ENCODE measurements at places on chromosomes 13 and 19. TPM values are rescaled to one million over a fixed set of nuclear protein-coding genes. Genes with fewer than 3 reads are reported as not detected.

- no peak for DNase-seq
- H3K27ac ChIP-seq = peak overlapping the region; percentile 7
- H3K36me3 ChIP-seq = peaks cover 5% of the 10 kb centered on the region
Measured at GRCh38 chr13:46341112-46341711, 45.8 kb downstream of the RUBCNL start.

- H3K27ac ChIP-seq = peak overlapping the region; percentile 65
- peaks cover 19% of the 10 kb centered on the region for H3K27me3 ChIP-seq
- peak overlapping the region; percentile 82 for H3K4me3 ChIP-seq
- H3K4me1 ChIP-seq = peaks cover 19% of the 10 kb centered on the region
- H3K36me3 ChIP-seq = peaks cover 7% of the 10 kb centered on the region
Measured at GRCh38 chr19:49690079-49690655, 749 bp upstream of the CPT1C start.

GRCh38 chr13:41085961-41086585 lies 24.8 kb downstream of the WBP4 start:
- peaks cover 27% of the 10 kb centered on the region for H3K36me3 ChIP-seq
- H3K4me3 ChIP-seq = no peak overlapping the region
- no peaks in the 10 kb centered on the region for H3K27me3 ChIP-seq
- no peak overlapping the region for H3K27ac ChIP-seq

DNA sequence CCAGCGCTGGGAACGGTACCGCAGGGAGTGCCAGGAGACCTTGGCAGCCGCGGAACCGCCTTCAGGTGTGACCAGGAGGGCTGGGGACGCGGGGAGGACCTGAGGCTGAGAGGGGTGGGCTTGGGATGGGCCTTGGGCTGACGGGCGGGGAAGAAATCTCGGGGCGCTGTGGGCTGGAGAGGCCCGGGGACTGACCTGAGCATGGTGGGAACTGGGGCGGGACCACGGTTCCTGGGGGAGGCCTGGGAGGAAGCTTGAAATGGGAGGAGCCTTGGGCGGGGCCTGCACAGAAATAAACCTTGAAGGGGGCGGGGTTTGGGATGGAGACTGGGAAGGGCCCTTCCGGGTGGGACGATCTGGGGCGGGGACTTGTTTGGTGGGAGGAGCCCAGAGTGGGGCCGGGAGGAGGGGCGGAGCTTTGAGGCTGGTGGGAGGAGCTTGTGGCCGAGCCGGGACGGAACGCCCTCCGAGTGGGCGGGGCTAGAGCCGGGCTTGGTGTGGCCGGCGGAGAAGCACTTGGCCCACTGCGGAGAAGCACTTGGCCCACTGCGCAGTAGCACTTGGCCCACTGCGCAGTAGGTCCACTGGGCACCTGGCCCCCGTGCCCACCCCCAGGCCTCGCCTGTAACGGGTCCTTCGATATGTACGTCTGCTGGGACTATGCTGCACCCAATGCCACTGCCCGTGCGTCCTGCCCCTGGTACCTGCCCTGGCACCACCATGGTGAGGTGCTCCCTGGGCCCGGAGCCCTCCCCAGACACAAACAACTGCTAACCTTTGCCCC lies 2.8 kb downstream of the GIPR start:
- no peaks in the 10 kb centered on the region for H3K36me3 ChIP-seq
- peak; percentile 89 for DNase-seq
- peaks cover 17% of the 10 kb centered on the region for H3K27me3 ChIP-seq
- H3K4me1 ChIP-seq = peaks cover 26% of the 10 kb centered on the region
- H3K27ac ChIP-seq = no peak overlapping the region

GRCh38 chr13:45276913-45277312 lies 64.1 kb downstream of the TPT1 start:
- DNase-seq = no peak
- no peaks in the 10 kb centered on the region for H3K27me3 ChIP-seq
- peaks cover 1% of the 10 kb centered on the region for H3K4me1 ChIP-seq
- peaks cover 20% of the 10 kb centered on the region for H3K36me3 ChIP-seq
- no peak overlapping the region for H3K4me3 ChIP-seq

- H3K27ac ChIP-seq = no peak overlapping the region
- H3K36me3 ChIP-seq = peaks cover 2% of the 10 kb centered on the region
- H3K4me1 ChIP-seq = no peaks in the 10 kb centered on the region
Measured at GRCh38 chr13:49654011-49654410, 25.7 kb downstream of the ARL11 start.

Gene AMER2
- not detected for total RNA-seq

Gene ACP7
- total RNA-seq = not detected

Gene LGALS7B
- total RNA-seq = not detected

Gene EIF3K
- total RNA-seq = 307 TPM

DNA sequence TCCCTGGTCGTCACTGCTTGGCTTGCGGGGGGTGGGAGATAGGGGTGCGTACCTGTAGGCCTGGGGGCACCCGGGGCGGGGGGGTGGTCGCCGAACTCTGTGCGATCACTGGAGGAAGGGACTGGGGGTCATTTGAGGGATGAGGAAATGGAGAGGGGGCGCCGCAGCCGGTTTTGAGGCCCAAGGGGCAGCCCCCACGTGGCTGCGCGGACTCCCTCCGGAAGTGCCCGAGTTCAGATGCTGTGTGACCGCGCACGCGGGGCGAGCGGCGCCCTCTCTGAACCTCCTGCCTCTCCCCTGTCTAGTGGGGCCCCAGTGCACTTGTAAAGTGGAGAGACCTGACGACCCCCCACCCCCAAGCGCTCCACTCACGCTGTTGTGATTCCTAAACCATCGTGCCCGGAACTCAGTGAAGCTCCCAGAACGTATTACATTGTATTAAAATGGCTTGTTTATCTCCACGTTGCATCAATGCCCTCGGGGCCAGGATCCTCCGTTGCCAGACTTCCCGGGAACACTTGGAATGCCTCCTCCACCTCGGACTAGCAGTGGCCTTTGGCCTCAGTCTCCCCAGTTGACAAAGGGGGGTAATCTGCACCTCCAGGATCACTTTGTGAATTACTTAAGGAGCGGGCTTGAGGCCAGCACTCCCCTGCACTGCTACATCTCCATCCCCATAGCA lies 3.0 kb upstream of the NANOS3 start:
- no peak for DNase-seq
- H3K36me3 ChIP-seq = no peaks in the 10 kb centered on the region

GRCh38 chr19:35596366-35596999 lies 10.5 kb downstream of the PMIS2 start:
- H3K4me3 ChIP-seq = peak overlapping the region; percentile 50
- H3K4me1 ChIP-seq = peaks cover 9% of the 10 kb centered on the region
- no peaks in the 10 kb centered on the region for H3K36me3 ChIP-seq
- H3K27me3 ChIP-seq = peaks cover 17% of the 10 kb centered on the region
- H3K27ac ChIP-seq = peak overlapping the region; percentile 21

- H3K36me3 ChIP-seq = no peaks in the 10 kb centered on the region
- H3K27ac ChIP-seq = no peak overlapping the region
- H3K4me3 ChIP-seq = peak overlapping the region; percentile 67
- peaks cover 14% of the 10 kb centered on the region for H3K27me3 ChIP-seq
- H3K4me1 ChIP-seq = peaks cover 4% of the 10 kb centered on the region
- DNase-seq = peak; percentile 78
Measured at GRCh38 chr13:23466144-23467002, 32.9 kb upstream of the SACS start.

Gene CILP2
- total RNA-seq = 0.11 TPM
